ENCODE measurements at places on chromosomes 4 and X.

GRCh38 chr4:35538807-35539206 lies 705.5 kb downstream of the ARAP2 start:
- DNase-seq = no peak

DNA sequence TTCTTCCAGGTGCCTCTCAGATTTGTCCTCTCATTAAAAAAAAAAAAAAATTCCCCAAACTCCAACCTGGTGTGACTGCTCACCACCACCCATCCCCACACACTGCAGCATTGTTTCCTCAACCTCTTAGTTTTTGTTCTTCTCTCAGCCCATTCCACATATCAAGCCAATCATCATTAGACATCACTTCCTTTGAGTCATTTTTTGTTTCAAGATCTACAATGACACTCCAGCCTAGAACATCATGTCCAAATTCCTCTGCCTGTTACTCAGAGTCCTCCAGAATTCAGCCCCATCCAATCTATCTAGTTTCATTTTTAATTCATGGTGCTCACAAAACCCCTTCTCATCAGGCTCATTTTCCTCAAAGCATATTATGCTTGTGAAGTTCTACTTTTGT lies 262.5 kb upstream of the TEX13A start:
- DNase-seq = no peak

- no peak for DNase-seq
Observed at GRCh38 chr4:28176942-28177341, 1316.3 kb downstream of the STIM2 start.

- no peak for DNase-seq
Observed at GRCh38 chr4:156820931-156821330, 150.7 kb downstream of the PDGFC start.

DNA sequence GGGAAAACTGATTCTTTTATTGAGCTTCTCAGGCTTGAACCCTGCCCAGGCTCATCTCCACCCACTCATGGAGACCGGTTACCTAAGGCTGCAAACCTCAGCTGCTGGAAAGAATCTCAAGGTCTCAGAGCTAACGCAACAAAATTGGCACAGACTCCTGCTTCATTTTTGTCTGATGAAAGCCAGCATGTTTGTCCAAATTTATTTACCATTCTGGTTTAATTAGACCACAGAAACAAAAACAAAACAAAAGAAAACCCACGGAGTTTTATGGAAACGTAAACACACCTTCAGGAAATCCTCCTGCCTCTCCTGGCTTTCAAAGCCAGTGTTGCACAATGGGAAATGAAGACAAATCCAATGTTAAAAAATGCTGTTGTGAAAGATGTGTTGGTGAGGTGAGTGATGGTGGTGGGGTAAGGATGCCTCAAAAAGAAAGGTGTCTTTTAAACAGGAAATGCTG lies 56.4 kb upstream of the PDLIM3 start:
- DNase-seq = no peak

- DNase-seq = no peak
Observed at GRCh38 chr4:78621395-78621794, 69.8 kb downstream of the ANXA3 start.

DNA sequence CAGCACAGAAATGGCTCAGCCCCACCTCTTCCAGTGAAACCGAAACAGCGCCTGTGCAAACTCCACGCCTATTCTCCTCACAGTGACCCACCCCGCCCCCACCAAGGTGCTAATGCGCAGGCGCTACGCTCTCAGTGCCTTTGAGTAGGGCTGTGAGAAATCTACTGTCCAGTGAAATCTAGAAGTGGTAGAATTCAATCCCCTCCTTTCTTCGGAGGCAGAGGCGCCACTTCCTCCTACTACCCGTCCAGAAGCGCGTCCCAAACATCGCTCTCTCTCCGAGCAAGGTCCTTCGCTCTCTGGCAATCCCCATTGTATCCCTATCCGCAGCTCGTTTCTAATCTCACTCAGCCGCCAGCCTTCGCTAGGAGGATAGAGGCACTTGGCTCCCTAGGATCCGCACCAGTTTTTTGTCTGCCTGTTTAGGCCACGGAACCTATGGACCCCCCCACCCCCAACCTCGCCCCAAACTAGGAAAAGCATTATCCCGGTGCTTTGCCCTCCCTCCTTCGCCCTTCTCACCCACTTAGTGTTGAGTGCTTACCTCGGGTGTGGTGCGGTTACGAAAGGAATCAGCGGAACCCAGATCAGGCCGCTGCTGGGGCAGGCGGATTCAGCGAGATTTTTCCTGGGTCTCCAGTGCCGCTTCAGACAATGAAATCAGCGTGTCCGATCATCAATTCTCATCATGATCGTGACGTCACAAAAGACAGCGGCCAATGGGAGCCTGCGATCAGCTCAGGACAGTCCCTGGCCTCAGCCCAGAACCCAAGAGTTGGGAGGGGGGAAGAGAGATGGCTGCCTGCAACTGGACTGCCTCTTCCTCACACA lies at the start of gene HDX:
TSS of gene HDX (minus strand) at position 656 of the 831 bp plus-strand sequence. CDS start 27,056 bp downstream, outside the sequence.
- peak; percentile 93 for DNase-seq

DNA sequence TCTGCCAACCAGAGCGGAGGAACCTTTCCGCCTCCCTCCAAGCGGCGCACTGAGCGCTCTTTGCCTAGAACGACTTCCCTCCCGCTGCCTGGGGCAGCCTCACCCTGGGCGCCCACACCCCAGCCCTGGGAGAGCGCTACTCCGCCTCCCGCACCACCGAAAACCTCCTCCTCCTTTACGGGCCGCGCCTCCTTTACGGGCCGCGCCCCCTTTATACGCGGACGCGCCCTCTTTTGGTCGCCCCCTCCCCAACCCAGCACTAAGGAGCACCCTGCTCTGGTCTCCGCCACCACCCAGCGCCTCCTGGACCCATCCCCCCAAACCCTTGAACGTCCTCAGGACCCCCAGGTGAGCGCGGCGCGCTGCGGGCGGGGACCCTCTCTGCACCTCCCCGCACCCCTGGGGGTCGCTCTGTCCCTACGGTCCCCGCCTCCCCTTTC lies 586 bp upstream of the NSG1 start:
- peak; percentile 45 for DNase-seq

- DNase-seq = no peak
Observed at GRCh38 chrX:39577206-39577984, 520.4 kb downstream of the BCOR start.

DNA sequence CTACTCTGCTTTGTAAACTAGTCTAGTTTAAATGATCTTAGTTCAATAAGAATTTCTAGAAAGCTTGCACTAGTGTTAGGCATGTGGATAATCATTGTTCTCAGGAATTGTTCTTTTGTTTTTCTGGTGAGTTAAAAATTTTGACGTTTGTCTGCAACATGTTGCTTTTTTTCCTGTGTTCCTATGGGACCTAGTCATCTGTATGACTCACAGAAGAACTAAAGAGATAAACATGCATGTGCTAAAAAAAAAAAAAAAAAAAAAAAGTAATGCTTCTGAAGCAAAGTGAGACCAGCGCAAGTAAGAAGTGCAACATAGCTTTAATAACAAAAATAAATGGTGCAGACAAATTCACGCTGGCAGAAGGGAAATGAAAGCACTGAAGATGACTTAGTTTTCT lies 471.2 kb downstream of the IQCM start:
- DNase-seq = no peak

DNA sequence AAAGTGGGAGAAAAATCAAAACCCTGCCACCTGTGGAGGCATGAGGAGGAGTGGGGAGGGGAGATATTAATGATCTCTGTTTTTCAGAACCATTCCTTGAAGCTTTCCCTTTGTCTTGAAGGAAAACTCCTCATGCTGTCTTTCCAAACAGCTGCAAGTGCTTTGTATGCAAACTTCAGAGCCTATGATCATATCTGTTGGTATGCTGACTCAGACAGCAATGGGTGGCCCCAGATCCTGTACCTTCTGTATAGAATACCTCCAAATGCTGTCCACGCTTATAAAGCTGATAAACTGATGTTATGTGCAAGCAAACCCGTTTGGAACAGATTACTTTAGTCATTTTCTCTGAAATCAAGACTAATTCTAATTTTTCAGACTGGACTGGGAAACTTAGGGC lies 31.9 kb downstream of the BMP15 start:
- no peak for DNase-seq

GRCh38 chrX:142831961-142832530 lies 193.7 kb upstream of the SPANXN4 start:
- DNase-seq = no peak

DNA sequence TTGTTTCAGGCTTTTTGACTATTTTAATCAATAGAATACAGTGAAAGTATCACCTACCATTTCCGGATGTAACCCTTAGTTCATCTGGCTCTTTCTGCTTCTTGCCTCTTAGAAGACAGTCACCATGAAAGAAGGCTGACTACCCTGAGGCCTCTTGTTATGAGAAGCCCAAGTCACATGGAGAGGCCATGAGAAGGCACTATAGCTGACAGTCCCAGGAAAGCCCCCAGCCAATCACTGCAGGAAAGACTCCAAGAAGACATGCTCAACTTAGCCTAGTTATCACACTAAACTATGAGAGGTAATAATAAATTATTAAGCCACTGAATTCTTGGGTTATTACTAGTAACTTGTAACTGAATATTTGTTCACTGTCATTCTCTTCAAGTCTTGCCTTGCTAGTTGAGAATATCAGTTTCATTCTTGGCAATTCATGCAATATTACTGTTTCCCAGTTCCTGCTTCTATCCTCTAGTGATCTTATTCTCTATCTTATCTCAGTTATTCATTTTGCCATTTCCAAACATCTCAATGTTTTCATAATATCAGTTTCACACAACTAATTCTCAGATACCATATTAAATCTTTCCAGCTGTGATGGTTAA lies 57.1 kb upstream of the GUCY1A1 start:
- no peak for DNase-seq

DNA sequence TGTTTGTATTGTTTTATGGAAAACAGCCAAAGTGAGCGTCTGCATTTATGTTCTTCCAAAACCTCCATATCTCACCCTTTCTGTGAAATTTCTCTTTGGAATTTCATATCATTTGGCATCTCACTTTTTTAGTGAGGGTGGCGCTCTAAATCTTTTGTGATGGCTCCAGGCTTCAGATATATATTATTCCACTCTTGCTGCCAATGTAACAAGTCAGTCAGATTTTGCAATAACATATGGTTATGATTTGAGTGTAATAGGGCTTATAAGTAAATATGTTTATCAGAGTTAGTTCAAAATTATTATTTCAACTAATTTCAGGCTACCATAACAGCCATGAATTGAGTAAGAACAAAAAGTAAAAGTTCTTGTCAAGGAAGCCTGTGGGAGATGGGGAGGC lies 314.7 kb downstream of the PDGFC start:
- no peak for DNase-seq

- no peak for DNase-seq
Observed at GRCh38 chr4:55866290-55866907, 13.0 kb downstream of the EXOC1 start.

DNA sequence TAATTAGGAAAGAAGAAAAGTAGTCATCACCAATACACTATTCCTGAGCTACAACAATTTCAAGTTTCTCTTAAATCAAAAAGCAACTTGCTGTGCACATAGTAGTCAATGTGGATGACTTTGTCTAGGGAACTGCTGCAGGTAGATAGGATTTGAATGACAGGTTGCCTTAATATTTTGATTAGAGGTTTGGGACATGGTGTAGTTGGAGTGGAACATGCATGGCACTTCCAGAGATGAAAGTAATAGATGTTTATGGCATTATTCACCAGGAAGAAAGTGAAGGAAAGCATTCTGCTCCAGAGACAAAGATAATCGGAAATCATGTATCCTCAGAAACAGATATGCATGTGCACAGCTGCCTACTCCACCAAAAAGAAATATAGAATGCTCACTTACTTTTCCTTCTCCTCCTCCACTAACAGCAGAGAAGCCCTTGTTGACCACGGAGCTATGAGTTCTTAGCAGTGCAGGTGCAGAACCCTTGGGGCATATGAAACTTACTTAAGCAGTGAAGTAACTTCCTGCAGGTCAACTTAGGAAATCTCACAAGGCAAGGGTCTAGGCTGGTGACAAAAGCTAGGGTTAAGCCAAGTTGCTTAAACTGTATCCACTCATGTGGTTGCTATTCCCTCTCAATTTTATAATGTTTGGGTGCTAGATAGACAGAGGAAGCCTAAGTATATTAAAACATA lies 390.8 kb downstream of the HNRNPD start:
- DNase-seq = no peak

DNA sequence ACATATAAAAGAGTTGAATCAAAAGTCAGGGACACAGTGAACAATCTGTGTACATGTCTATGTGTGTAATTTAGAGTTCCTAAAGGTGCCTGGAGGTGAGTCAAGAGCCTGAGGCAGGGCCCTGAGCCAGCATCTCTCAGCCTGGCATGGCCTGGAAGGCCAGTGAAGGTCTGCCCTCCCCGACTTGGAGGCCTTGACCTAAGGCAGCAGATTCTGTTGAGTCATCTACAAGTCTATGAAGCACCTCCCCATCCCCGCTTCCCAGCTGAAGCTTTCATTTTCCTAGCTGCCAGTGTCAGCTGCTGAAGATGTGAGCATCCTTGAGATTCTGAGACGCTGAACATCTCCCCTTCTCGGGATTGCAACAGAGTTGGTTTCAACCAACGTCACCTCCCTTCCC lies 583.9 kb downstream of the BCOR start:
- no peak for DNase-seq

GRCh38 chr4:48699475-48699874 lies 80.6 kb downstream of the FRYL start:
- DNase-seq = no peak

DNA sequence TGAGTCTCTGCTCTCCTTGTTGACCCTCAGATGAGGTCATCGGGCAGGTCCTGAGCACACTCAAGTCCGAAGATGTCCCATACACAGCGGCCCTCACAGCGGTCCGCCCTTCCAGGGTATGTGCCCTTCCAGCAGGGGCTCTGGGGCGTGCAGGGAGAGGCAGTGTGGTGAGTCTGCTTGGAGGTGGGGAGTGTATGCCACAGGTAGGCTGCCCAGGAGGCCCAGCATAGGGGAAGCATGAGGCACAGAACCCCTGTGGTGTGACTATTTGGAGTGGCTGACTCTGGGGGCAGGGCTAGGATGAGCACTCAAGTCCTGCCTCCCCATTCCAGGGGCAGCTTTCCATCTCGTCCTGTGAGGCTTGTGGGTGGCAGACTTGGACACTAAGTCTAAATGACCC lies 3.3 kb upstream of the GDI1 start:
- DNase-seq = no peak

DNA sequence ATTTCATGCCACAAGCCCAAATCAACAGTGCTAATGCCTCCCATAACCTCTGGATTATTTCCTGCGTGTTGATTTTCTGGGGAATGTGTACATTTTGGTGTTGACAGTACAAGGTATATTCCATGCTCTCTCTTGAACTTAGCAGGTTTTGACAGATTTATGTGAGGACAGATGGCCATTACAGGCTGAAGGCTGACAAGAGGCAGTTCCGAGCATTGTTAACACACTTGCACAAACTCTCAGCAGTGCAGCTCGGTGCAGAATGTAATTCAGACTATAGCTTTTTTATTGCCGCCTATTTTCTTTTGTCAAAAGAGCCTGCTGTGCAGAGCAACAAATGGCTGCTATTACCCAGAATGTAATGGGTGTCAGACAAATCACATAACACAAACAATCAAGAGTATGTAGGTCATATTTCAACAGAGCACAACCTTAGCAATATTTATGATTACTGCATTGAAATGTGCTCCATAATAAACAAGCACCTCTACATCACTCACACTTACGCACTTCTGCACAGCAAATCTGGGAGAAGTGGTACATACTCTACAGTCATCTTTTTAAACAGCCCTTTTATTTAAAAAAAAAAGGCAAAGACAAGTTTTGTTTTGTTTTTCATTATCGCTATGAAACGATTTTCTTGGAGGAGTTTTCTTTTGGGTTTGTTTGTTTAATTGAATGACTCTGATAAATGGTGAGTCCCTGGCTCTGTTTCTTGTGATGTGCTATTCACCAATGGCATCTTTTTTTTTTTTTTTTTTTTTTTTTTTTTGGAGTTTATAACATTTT lies 71.6 kb downstream of the PPARGC1A start:
- DNase-seq = no peak

GRCh38 chrX:64885850-64886249 lies 90.4 kb downstream of the ZC4H2 start:
- no peak for DNase-seq
